Large intestine (tissue), 12 donors: ENCODE measurements at places on chromosomes 7 and 10. TPM values are rescaled to one million over a fixed set of nuclear protein-coding genes. Genes with fewer than 3 reads are reported as not detected.

The ENKUR gene
- polyA plus RNA-seq = 2.6 TPM

DNA sequence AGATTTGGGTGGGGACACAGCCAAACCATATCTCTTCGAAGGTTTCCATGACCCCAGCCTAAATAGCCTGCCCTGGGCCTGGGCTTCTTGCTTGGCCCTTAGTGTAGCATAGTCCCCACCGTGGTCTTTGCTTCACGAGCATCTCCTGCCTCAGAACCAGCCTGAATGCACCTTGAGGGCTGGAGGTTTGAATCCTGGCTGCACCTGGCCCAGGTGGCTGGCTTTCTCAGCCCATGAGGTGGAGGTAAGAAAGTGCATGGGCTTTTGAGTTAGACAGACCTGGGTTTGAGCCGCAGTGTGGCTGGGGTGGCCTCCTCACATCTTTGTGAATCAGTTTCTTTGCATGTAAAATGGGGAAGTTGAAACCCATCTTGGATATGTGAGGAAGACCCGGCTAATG lies 24.2 kb upstream of the PCBD1 start:
- DNase-seq = no peak

- DNase-seq = no peak
Measured at GRCh38 chr7:22146961-22147512, 201.3 kb upstream of the CDCA7L start.

- no peak for DNase-seq
Measured at GRCh38 chr10:129622291-129622690, 155.2 kb downstream of the MGMT start.

The KNDC1 gene
- 18.8 TPM for polyA plus RNA-seq

The THSD7A gene
- 3.7 TPM for polyA plus RNA-seq

GRCh38 chr10:80477813-80478212 lies 23.7 kb downstream of the TSPAN14 start:
- no peak for DNase-seq

The GALNT17 gene
- polyA plus RNA-seq = 2.7 TPM

DNA sequence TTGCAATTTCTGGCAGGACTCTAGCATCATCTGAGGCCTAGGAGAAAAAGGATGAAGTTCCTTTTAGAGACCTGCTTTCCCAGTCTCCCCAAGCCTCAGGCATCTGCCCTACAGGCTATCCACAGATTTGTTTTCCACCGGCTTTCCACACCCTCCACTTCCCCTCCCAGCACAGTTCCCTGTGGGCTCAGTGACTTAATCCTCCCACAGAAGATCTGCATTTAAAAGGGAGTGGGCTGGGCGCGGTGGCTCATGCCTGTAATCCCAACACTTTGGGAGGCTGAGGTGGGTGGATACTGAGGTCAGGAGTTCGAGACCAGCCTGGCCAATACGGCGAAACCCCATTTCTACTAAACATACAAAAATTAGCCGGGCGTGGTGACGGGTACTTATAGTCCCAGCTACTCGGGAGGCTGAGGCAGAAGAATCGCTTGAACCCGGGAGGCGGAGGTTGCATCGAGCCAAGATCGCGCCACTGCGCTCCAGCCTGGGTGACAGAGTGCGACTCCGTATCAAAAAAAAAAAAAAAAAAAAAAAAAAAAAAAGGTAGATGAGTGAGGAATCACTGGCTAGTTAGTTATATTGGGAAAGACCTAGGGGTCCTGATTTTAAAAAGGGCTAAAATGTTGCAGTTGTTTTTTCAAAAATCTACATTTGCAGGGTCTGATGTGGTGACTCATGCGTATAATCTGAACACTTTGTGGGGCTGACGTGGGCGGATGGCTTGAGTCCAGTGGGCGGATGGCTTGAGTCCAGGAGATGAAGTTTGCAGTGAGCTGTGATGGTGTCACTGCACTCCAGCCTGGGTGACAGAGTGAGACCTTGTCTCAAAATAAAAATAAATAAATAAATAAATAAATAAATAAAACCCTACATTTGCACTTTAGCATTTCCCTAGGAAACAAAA lies 119.5 kb downstream of the BAMBI start:
- no peak for DNase-seq

GRCh38 chr10:75782463-75783248 lies 351.2 kb downstream of the LRMDA start:
- DNase-seq = no peak

GRCh38 chr7:155947051-155947450 lies 134.8 kb upstream of the SHH start:
- DNase-seq = no peak

The NUP205 gene
- polyA plus RNA-seq = 41.0 TPM

The CACNB2 gene
- polyA plus RNA-seq = 8.2 TPM

DNA sequence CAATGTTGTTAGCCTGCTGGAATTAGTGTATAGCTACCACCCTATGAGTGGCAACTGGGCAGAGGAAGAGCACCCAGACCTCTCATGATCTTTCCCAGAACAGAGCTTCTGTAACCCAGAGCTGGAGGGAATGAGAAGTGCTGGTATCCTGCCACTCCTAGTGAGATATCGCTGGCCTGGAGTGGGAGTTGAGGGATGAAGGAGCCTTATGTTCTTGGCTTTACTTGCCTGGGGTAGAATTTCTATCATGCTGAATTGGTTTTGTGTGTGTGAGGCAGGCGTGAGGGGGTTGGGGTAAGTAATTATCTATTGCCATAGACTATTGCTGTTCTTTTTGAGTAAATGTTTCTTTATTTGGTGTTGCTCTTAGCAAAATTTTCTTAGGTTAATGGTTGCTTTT lies 146.6 kb downstream of the ATRNL1 start:
- no peak for DNase-seq

- peak; percentile 3 for DNase-seq
Measured at GRCh38 chr7:139183878-139184338, 47.1 kb upstream of the UBN2 start.

The CPA4 gene
- polyA plus RNA-seq = 7.9 TPM

DNA sequence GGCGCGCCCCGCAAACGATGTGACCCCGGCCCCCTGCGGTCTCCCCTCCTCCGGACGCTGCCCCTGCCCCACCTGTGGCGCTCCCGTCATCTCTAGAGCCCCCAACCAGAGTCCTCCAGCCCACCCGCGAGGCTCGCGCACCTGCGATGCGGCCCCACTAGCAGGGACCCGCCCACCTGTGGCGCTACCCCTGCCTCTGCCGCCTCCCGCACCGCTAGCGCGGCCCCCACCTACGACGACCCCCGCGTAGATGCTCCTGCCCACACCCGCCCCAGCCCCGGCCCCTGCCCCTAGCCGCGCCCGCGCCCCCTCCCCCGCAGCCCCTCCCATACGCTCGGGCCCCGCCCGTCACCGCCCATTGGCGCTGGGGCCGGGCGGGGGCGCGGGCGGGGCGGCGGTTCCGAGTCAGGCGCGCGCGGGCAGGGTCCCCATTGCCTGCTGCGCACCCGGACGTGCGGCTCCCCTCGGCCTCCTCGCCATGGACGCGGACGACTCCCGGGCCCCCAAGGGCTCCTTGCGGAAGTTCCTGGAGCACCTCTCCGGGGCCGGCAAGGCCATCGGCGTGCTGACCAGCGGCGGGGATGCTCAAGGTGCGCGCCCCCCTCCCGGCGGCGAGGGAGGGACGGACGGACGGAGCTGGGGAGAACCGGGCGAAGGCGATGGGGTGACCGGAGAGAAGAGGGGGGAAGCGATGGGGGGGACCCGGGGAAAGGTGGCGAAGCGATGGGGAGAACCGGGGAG lies at the start of gene PFKP:
Gene PFKP, plus strand, starts transcription at position 431 of the 741 bp plus-strand sequence. Its CDS starts 48 bp downstream, at position 479.
- peak; percentile 57 for DNase-seq

The TIMM23B gene
- polyA plus RNA-seq = 18.0 TPM

DNA sequence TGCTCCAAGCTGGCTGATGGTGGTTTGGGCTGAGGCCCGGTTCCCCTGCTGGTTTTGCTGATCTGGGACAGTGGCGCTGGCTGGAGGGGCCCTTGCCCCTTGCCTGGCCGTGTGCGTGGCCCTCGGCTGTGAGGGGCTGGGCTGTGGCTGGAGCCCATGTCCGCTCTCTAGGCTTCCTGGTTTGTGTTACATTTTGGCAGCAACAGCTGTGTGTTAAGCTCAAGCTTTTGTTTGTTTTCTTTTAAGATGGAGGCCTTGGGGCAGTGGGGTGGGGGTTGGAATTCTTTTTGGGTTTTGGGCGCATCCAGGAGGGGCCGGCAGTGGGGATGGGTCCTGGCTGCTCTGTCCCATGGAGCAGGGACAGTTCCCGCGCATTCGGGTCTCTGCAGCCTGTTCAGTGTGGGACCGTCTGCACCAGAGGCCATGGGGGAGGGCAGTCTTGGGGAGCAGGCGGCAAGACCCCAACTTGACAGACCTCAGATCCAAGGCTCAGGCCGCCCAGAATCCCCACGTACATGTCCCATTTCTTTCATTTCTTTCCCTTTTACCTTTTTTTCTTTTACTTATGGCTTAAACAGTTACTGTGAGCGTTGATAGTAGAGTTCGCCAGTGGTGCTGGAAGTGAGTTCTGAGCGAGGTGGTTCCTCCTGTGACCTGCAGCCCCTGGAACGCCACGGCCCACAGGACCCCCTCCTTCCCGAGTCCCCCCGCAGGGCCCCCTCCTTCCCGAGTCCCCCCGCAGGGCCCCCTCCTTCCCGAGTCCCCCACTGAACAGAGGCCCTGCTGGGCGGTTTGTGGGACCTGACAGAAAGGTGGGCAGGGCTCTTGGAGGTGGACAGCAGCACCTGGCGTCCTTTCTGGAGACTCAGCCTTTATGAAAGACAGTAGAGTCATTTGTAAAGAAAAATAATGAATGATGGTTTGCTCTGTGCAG lies 75.3 kb downstream of the INPP5A start:
- no peak for DNase-seq

The UPK3BL2 gene
- polyA plus RNA-seq = 17.0 TPM

- no peak for DNase-seq
Measured at GRCh38 chr10:9900751-9901150, 1116.9 kb upstream of the CELF2 start.

GRCh38 chr10:121312587-121312986 lies 285.7 kb downstream of the FGFR2 start:
- DNase-seq = no peak

DNA sequence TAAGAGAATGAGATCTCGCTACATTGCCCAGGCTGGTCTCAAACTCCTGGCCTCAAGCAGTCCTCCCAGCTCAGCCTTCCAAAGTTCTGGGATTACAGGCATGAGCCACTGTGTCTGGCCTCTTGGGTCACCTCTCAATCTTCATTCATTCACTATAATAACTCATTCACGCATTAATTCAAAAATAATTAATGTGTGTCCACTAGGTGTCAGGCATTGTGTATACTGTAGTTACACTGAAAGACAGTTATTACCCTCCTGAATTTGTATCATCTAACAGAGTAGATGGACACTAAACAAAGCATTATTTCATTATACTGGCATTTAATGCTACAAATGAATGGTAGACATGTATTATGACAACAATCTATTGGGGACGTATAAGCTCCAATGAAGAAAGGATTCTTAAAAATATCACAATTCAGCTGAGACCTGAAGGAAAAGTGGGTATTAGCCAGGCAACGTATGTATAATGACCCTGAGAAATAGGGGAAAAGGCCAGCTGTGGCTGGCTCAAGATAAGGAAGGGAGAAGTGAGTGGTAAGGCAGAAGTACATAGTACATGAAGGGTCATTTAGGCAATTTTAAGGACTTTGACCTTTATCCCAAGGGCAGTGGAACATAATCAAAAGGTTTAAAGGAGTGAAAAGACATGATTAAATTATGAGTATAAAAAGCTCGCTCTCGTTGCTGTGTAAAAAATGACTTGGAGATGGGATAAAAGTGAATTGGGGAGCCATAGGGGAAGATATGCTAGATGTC lies 150.7 kb downstream of the BTAF1 start:
- DNase-seq = no peak

The HIP1 gene
- 5.9 TPM for polyA plus RNA-seq

DNA sequence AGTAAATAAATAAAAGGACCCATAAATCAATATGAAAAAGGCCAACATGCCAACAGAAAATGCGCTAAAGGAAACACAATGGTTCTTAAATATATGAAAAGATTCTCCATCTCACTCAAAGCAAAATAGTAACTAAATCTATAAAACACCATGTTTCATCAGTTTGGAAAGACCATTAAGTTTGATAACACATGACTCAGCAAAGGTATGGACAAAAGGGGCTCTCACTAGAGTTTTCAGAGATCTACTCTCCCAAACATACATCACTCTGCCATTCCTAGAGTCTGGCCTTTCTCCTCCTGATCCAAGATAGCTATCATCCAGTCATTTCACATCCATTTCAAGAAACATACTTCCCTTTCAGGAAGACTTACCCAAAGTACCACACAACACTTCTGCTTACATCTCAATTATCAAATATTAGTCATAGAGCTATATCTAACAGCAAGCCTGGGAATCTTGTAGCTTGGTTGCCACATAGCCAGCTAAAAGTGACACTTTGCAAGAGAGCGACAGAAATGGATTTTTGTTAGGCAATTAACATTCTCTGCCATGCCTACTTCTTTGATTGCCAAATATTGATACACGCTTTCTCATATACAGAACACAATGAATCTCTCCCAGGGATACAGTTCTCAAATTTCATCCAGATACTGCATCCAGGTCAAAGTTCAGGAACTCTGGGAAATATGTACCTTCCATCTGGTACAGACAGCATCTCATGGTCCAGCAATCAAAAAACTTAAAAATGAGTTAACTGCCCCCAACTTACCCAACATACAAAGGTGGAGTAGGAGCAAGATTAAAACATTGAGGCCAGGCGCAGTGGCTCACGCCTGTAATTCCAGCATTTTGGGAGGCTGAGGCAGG lies 28.8 kb downstream of the TOMM7 start:
- no peak for DNase-seq

GRCh38 chr7:70477036-70478010 lies 654.6 kb upstream of the GALNT17 start:
- no peak for DNase-seq

DNA sequence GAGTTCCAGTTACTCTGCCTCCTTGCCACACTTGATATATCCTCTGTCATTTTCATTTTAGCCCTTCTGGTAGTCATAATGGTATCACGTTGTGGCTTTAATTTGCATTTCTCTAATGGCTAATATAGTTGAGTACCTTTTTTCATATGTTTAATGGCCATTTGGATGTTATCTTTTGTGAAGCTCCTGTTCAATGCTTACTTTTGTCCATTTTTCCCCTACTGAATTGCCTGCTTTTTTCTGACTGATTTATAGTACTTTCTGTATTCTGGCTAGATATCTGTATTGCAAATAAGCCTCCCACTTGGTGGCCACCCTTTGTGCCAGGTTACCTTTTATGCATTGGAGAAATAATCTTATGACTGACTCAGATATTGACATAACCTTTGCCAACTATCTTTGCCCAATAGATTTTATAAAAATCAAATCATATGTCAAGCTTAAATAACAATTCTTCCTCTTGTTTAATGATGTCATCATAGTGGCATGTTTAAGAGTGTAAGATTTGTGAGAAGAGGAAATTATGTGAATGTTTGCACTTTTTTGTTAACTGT lies 50.6 kb downstream of the PRPF18 start:
- DNase-seq = no peak

The SCIN gene
- 4.3 TPM for polyA plus RNA-seq

The ATOH7 gene
- polyA plus RNA-seq = 1.4 TPM

- DNase-seq = no peak
Measured at GRCh38 chr7:27162561-27163287, 2.6 kb downstream of the HOXA9 start.

GRCh38 chr10:121183707-121184106 lies 332.5 kb downstream of the WDR11 start:
- DNase-seq = no peak
